ENCODE measurements at places on chromosomes 7 and 10.

GRCh38 chr7:50470250-50471163 lies 20.4 kb upstream of the FIGNL1 start:
- no peak for DNase-seq

- DNase-seq: no peak
These were observed 757.3 kb upstream of the AUTS2 start for GRCh38 chr7:68840991-68841390.

GRCh38 chr10:61896854-61897661 lies 4.4 kb upstream of the ARID5B start:
- peak; percentile 71 for DNase-seq

- DNase-seq: no peak
These were observed 995.3 kb upstream of the PHF14 start for GRCh38 chr7:9978106-9979064.

DNA sequence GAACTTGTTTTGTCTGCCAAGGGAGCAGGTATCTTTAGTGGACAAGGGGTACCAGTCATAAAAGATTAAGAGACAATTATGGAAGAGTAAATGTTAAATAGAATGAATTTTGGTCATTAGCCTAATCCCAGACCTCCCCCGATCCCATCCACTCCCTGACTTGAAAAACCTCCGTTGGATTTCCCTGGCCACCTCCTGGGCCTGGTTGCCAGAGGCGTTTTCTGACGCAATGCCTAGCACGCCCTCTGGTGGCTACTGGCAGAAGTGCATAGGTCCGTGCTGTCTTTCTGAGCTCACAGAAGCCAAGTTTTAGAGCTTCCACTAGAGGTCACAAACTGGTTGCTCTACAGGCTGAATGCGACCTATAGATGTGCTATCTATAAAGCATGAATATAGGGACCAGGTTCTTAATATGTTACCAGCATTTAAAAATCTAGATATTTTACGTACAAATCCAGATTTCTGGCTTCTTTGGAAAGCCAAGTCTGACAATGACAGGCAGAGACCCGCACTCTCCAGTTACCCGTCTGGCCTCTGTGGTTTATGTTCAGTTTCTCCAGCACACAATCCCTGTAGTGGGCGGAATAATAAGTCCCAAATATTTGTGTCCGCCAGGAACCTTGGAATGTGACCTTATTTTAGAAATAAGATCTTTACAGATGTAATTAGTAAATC lies 39.8 kb downstream of the SPOCK2 start:
- DNase-seq: peak; percentile 76

DNA sequence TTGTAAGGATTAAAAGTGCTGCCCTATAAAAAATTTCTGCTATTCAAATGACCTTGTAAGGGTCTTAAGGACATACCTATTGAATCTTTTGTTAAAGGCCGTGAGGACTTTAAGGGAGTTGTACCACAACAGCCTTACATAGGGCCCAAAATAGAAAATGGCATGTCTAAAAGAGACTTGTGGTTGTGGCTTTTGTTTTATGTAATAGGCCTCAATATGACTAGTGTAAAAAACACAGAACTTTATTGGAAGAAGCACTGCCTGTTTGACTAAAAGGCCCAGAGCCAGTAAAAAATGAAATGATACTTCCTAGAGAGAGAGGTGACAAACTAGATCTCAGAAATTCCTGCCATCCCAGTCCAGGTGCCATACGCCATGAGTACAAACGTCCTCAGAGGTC lies 286.6 kb downstream of the SEMA3D start:
- DNase-seq: no peak

DNA sequence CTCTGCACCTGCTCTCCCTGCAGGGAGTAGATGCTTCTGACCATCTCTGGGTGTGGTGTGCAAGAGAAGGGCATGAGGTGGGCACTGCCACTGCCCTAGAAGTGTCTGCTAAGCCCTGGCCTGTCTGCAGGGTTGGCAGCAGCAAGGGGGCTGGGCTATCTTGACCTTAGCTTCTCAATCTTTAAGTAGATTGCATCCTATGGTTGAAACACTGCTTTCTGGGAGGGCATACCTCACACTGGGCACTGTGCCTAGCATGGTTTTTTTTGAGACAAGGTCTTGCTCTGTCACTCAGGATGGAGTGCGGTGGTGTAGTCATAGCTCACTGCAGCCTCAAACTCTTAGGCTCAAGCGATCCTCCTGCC lies 54.9 kb downstream of the CLIP2 start:
- DNase-seq: no peak

DNA sequence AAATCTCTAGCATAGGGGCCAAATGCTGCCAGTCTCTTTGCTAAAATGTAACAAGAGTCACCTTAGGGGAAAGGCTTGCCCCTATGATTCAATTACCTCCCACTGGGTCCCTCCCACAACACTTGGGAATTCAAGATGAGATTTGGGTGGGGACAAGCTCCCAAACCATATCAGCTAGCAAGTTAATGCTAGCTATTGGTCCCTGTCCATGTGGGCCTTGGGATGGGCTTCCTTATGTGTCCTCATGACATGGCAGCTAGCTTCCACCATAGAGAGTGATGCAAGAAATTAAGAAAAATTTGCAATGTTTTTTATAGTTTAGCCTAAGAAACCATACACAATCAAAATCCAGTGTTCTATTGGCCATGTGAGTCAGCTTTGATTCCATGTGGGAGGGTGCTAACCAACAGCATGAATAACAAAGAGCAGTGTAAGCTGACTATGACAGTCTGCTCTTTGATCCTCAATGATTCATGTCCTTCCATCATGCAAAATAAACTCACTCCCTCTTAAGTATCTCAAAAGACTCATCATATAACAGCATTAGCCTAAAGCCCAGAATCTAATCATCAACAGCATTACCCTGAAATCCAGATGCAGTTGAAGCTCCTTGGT lies 21.7 kb upstream of the ZNF365 start:
- no peak for DNase-seq
